Kidney epithelial cell (primary cell): ENCODE measurements at places on chromosomes 3 and 15. TPM values are rescaled to one million over a fixed set of nuclear protein-coding genes. Genes with fewer than 3 reads are reported as not detected.

Gene TM4SF18
- total RNA-seq = 0.21 TPM in 1 of 2 replicates, not detected in the other

- DNase-seq = no peak
Observed at GRCh38 chr3:23553353-23553752, 252.4 kb upstream of the UBE2E1 start.

DNA sequence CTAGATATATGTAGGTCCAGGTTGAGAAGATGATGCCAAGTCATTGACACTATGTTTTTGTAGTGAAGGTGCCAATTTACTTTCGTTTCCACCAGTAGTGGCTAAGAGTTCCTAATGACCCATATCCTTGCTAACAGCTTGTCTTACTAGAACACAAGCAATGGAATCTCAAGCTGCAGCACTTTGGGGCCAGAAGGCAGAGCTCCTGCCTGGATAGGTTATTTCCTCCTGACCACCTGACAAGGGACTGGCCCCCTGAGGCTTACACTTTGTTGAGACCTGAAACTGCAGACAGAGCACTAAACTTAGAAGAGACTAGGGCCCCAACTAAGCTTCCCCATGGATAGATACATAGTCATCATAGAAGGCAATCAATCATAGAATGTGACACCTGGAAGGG is 11.7 kb downstream of the ONECUT1 start:
- no peak for DNase-seq

DNA sequence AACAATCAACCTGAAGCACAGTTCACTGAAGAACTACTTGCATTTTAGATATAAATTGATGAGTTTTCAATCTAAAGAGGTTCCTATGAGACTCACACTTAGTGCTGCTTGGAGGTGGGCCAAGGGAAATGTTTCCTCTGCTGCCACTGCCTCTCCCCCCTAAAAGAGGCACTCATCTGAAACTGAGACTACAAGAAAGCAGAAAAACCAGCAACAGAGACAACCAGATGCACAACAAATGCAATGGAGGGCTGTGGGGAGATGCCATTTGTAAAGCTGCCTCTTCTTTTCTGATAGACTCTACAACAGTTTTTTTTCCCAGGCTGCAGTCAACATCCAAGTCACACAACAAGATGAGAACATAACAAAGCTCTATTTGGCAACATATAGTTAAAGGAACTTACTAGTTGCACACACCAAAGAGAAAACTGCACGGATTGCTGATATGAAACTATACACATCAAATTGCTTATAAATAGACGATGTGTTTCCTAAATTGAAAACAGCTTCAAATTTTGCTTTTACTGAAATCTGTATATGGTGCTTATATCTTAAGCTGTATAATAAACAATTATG is 11.0 kb downstream of the TSPAN3 start:
- no peak for DNase-seq

DNA sequence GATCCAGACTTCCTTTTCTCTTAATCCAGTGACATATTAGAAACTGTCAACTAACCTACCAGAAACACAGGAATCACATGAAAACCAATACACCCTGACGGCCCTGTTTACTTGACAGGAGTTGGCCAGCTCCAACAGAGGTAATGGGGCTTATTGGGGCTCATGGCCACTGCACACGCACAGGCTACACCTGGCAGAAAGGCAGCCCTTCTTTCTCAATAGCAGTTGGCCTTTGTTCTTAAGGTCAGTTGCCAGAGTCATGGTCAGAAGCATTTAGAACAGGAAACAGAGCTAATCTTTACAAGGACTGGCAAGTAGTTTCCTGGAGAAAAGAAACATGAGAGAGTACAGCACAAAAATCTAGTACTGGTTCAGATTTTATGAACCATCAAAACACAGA is 181.8 kb downstream of the MAGI1 start:
- no peak for DNase-seq

DNA sequence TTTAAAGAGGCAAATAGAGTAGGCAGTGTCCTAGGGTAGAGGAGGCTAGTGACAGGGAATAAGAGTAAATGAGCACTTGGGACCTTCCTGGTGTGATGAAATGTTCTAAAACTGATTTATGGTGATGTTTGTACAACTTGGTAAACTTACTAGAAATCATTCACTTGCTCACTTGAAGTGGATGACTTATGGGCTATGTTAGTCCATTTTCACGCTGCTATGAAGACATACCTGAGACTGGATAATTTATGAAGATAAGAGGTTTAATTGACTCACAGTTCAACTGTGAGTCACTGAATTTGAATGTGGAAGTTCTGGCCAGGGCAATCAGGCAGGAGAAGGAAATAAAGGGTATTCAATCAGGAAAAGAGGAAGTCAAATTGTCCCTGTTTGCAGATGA is 31.7 kb upstream of the DHX36 start:
- no peak for DNase-seq

DNA sequence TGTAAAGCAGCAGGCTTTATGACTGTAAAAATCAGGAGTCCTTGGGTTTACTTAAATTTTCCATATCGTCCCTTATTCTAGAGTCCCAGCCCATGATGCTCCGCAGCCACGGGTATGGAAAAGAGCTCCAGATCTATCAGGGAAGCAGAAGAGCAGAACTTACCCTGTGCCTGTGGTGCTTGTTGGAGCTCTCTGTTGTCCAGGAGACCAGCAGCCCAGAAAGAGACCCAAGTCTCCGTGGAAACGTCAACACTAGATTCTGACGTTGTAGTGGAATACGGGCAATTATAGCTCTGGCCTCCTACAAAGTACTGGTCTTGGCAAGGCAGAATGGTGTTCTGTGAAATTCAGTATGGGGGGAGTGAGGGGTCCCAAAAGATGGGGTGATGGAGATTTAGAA is 2.0 kb downstream of the GMNC start:
- no peak for DNase-seq

GRCh38 chr3:136852180-136852579 is 9.8 kb upstream of the NCK1 start:
- no peak for DNase-seq

GRCh38 chr15:63006032-63006878 is 36.3 kb upstream of the TPM1 start:
- DNase-seq = no peak

DNA sequence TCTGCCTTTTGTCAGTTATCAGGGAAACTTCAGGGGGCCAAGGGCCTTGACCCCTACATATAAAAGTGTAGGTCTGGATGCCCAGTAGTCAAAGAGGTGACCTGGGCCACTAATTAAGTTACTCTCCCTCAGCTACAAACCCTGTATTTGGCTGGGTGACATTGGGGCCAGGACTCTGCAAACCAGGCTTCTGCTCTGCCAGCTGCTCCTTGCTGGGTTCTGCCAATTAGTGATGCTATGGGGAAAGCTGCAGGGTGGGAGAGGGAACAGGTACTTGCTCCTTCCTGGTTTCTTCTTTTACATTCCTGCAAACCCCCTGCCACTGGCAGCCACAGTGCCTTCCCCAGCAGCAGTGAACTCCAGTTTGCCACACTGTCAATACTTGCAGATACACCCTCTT is 179.2 kb downstream of the CADPS start:
- no peak for DNase-seq
